HFFc6 (cell line): ENCODE measurements at places on chromosomes 6 and 20. TPM values are rescaled to one million over a fixed set of nuclear protein-coding genes. Genes with fewer than 3 reads are reported as not detected.

The CAGE1 gene
- not detected in 3 replicates for total RNA-seq

The CCDC28A gene
- 7.9 to 9.0 TPM (median 8.8 TPM) in 3 replicates for total RNA-seq

The SLX4IP gene
- total RNA-seq: 3.6 to 4.8 TPM (median 3.8 TPM) in 3 replicates

The SLC22A23 gene
- total RNA-seq: 0.05 to 0.55 TPM (median 0.23 TPM) in 3 replicates

The NMBR gene
- total RNA-seq: not detected in 3 replicates

The SLC17A4 gene
- not detected in 3 replicates for total RNA-seq

The YTHDF1 gene
- total RNA-seq: 35.6 and 36.6 TPM in 2 replicates

The C20orf204 gene
- total RNA-seq: 0.20 to 0.57 TPM (median 0.54 TPM) in 3 replicates

The FAM229B gene
- 28.9 to 34.4 TPM (median 30.2 TPM) in 3 replicates for total RNA-seq

The PI16 gene
- not detected in 3 replicates for total RNA-seq

The POPDC3 gene
- total RNA-seq: 15.6 to 22.6 TPM (median 20.5 TPM) in 3 replicates

The RCAN2 gene
- 0.08 to 1.00 TPM (median 0.39 TPM) in 3 replicates for total RNA-seq

The ADAM33 gene
- total RNA-seq: 81.7 to 92.7 TPM (median 89.3 TPM) in 3 replicates

The PTK6 gene
- not detected in 2 replicates for total RNA-seq

The THBD gene
- total RNA-seq: 0.05 to 0.10 TPM in 2 of 3 replicates, not detected in the other

The PEX7 gene
- 6.3 to 8.9 TPM (median 7.6 TPM) in 3 replicates for total RNA-seq

The PRL gene
- not detected in 3 replicates for total RNA-seq

The UNC5CL gene
- not detected in 3 replicates for total RNA-seq

The DNAJC5 gene
- 53.3 to 60.3 TPM (median 60.0 TPM) in 3 replicates for total RNA-seq

The TRIM39 gene
- total RNA-seq: 8.7 to 13.0 TPM (median 11.1 TPM) in 3 replicates

The NELFCD gene
- 54.6 to 63.8 TPM (median 62.0 TPM) in 3 replicates for total RNA-seq

The LPIN3 gene
- total RNA-seq: 12.1 to 13.0 TPM (median 12.5 TPM) in 3 replicates

The CRIP3 gene
- total RNA-seq: not detected in 3 replicates

The NXT1 gene
- total RNA-seq: 13.3 and 16.6 TPM in 2 replicates

The PI3 gene
- not detected in 2 replicates for total RNA-seq

The MBOAT1 gene
- 4.8 to 6.9 TPM (median 6.3 TPM) in 3 replicates for total RNA-seq

The FITM2 gene
- 12.9 to 13.8 TPM (median 13.6 TPM) in 3 replicates for total RNA-seq

The RARS2 gene
- total RNA-seq: 42.9 to 59.6 TPM (median 57.8 TPM) in 3 replicates

The EDN3 gene
- total RNA-seq: not detected in 3 replicates

The PSORS1C1 gene
- 3.3 to 3.9 TPM (median 3.8 TPM) in 3 replicates for total RNA-seq

The GNAS-AS1 gene
- total RNA-seq: 0.71 to 1.3 TPM (median 1.0 TPM) in 3 replicates

The MEP1A gene
- not detected in 3 replicates for total RNA-seq

The DEFB132 gene
- not detected in 3 replicates for total RNA-seq

The SOX18 gene
- 0.15 TPM in 1 of 3 replicates, not detected in the others for total RNA-seq

The SCUBE3 gene
- 42.8 to 71.6 TPM (median 67.6 TPM) in 3 replicates for total RNA-seq

The RBPJL gene
- not detected in 3 replicates for total RNA-seq

The AHCY gene
- total RNA-seq: 116 to 150 TPM (median 148 TPM) in 3 replicates

The ABHD16B gene
- total RNA-seq: not detected in 2 replicates

The RNF144B gene
- 0.83 and 7.3 TPM in 2 replicates for total RNA-seq

The HLA-DQB2 gene
- total RNA-seq: not detected in 3 replicates

The FAXC gene
- total RNA-seq: 1.6 to 1.9 TPM (median 1.8 TPM) in 3 replicates

The SH3BGRL2 gene
- total RNA-seq: 0.17 to 0.33 TPM (median 0.20 TPM) in 3 replicates

The ZFP64 gene
- total RNA-seq: 23.0 to 27.6 TPM (median 24.0 TPM) in 3 replicates

The PLEKHG1 gene
- not detected in 2 replicates for total RNA-seq

The UBE3D gene
- total RNA-seq: 2.7 and 3.4 TPM in 2 replicates

The CPNE5 gene
- total RNA-seq: 0.19 to 0.37 TPM in 2 of 3 replicates, not detected in the other

The ZSCAN12 gene
- total RNA-seq: 2.3 to 2.8 TPM (median 2.6 TPM) in 3 replicates

The APOM gene
- total RNA-seq: 2.7 to 3.3 TPM (median 2.8 TPM) in 3 replicates

The CSE1L gene
- total RNA-seq: 85.0 to 121 TPM (median 118 TPM) in 3 replicates

The SERPINB1 gene
- total RNA-seq: 21.9 to 27.1 TPM (median 23.9 TPM) in 3 replicates

The TMC2 gene
- total RNA-seq: not detected in 3 replicates

The LAMA5 gene
- total RNA-seq: 1.4 to 2.4 TPM (median 2.0 TPM) in 3 replicates

The MLIP gene
- total RNA-seq: not detected in 3 replicates

The ARMC2 gene
- 1.5 and 3.0 TPM in 2 replicates for total RNA-seq

The ENPP5 gene
- not detected in 2 replicates for total RNA-seq

The SEL1L2 gene
- total RNA-seq: 0.45 TPM in 1 of 3 replicates, not detected in the others
